ENCODE measurements at places on chromosomes 11 and 22.

DNA sequence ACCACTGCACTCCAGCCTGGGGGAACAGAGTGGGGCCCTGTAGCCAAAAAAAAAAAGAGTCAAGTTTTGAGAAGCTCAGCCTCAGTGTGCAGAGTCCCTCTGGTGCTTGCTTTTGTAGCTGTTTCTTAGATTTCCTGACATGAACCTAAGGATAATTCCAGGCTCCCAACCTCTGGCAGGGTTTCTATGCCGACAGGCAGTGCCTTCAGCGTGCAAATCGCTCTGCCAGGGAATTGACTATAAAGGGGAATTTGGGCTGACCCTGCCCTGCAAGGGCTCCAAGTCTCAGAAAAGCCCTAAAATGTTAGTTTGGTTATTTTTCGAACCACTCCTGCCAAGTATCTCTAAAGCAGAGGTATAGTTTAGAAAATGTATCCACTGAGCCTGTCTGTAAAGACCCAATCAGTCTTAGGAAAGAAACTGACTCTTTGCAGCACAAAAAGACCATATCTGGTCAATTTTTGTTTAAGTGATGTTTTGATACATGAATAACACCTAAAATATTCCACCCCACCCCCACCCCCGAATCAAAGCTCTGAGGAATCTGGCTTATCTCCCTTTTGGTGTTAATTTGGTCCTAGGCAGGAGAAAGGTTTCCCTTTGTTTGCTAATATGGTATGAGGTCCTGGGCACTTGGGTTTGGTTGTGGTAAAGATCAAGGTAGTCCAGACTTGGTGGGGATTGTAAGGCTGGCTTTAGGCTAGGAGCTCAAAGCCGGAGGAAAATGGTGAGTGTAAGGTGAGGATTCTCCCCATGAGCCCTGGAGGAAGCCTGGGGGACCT, 49.7 kb downstream of the ANO1 start:
- DNase-seq, result no peak

DNA sequence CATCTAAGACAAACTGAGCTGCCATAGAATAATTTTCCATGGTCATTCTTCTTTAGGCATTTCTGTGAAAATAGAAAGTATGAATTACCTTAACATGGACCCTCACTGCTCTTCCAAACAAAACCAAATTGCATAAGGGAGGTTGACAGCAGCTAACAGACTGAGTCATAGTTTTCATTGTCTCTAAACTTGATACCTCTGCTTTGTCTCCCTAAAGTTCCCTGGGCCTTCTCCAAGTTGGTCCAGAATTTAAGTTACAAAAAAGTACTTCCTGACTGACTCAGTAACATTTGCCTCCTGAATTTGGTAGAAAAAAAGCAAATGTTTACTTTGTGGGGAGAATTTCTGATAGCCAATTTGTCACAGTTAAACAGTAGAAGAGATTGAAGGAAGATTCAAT, 3.0 kb downstream of the OR8D1 start:
- no peak for DNase-seq

DNA sequence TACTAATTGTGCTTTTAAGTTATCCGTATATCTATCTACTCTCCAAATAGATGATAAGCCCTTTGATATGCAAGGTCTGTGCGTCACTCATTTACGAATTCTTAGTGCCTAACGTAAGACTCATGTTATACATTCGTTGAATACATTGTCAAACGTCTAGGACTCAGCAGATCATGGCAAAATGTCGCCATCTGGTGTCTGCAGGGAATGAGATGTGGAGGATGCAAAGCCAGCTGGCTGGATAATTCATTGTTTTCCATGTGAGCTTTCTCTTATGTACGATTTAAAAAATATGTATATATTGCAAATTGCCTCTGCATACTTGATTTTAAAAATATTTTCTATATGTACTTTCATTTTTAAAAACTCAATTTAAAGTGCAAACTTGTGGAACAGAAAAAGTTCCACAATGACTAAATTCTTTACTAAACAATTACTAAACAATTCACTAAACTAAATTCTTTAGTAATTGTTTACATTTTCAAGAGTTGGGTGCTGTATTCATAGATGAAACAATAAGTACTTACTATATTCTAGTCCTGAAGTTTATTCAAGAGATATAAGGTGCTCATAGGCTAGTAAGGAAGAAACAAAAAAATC, 33.8 kb downstream of the ZNF202 start:
- DNase-seq, result peak; percentile 21

GRCh38 chr22:22935546-22936157, 48.0 kb downstream of the IGLL5 start:
- DNase-seq, result no peak

- no peak for DNase-seq
These were observed 3.3 kb downstream of the NRGN start for GRCh38 chr11:124743050-124743449.

- DNase-seq, result no peak
These were observed 168.1 kb downstream of the DBX1 start for GRCh38 chr11:19992162-19992561.

DNA sequence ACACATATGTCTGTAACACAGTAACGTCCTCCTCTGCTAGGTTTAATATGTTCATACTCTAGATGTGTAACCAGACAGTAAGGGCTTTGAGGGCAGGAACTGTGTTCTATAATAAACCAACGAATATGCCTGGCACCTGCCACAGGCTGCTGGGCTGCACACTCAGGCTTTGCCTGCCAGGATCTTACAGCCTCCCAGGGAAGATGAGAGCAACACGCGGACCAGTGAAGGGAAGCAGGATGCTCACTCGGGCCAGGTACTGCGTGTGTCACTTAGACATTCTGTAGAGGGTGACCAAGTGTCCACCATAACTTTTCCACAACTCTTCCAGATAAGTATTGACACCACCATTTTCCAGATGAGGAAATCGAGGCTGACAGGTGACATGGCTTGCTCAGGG, 21.7 kb upstream of the BAIAP2L2 start:
- no peak for DNase-seq

- no peak for DNase-seq
These were observed 817 bp upstream of the IFITM5 start for GRCh38 chr11:299951-300735.

DNA sequence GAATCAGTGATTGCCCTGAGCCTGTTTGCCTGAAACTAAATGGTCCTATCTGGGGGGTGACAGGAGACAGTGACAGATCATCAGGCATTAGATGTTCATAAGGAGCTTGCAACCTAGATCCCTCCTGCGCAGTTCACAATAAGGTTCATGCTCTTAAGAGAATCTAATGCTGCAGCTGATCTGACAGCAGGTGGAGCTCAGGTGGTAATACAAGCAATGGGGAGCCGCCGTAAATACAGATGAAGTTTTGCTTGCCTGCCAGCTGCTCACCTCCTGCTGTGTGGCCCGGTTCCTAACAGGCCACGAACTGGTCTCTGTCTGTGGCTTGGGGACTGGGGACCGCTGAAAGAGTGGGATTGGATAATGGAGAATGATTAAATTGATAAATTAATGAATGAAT, 14.0 kb downstream of the NOX4 start:
- DNase-seq, result no peak

DNA sequence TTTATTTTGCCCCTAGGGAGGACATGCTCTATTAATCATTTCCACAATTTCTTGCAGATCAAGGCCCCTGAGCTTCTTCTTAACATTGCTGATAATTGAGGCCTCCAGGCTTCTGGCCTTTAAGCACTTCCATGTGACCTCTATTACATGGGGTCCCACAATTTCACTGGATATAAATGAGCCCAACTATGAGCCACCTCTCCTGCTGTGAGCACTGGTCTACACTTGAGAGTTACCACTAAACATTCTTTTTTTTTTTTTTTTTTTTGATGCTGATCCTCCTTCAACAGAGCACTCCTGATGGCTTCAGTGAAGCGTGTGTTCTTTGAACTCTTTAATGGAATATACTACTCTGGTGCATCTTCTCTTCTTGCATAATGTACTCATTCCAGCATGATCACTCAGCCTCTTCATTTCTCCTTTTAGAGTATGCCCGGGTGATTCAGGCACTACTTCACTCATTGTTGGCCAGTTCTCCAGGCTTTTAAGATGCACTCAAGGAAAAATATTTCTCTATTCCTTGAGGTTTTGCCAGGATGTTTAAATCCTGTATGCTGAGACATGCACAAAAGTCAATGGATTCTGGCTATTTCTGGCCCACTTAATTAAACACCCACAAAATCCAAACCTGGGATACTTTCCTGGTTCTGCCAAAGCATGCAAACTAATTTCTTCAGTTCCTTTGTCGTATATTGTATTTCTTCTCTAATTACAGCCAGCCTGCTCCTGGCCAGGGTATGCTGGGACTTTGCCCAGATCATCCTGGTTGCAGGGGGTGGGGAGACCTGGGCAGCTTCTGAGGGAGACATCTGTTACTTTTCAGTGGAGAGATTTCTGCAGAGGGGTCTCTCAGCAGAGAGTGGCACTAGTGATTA, 257.8 kb upstream of the LUZP2 start:
- no peak for DNase-seq

DNA sequence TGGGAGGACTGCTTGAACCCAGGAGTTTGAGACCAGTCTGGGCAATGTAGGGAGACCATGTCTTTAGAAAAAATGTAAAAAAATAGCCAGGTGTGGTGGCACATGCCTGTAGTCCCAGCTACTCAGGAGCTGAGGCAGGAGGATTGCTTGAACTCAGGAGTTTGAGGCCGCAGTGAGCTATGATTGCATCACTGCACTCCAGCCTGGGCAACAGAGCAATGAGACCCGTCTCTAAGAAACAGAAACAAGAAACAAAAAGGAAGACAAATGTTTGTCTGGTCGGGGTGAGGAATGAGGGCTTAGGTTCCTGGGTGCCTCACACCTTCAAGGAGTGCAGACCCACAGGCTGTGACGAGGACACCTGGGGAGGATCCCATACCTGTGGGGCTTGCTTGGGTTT, 191.9 kb downstream of the CEP164 start:
- no peak for DNase-seq

DNA sequence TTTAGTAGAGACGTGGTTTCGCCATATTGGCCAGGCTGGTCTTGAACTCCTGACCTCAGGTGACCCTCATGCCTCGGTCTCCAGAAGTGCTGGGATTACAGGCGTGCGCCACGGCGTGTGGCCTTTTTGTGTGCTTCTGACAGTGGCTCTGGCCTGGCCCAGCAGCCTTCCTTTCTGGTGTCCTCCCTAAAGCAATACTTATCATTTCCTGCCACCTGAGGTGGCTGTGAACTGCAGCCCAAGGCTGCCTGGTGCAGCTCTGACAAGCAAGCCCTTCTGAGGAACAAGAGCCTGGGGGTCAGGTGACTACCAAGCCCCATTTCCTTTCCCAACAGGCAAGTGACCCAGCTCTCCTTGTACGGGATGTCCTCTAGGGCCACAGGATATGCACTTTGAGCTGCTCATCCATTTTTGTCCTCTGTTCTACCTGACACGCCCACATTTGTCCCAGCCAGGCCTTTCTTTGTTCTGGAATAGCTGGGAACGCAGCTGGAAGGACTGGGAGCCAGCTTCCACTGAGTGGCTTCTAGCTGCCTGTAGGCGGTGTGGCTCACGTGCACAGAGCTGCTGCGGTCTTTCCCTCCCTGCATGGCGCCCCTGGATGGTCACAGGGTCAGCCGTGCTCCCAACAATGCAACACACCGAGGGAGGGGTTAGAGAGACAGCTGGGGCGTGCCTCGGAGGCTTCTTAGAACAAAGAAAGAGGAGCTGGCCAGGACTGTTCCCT, 12.3 kb upstream of the BID start:
- no peak for DNase-seq

- DNase-seq, result no peak
These were observed 34.1 kb downstream of the SNX19 start for GRCh38 chr11:130882138-130882551.

GRCh38 chr11:65973439-65974110, 12.0 kb downstream of the SART1 start:
- no peak for DNase-seq

DNA sequence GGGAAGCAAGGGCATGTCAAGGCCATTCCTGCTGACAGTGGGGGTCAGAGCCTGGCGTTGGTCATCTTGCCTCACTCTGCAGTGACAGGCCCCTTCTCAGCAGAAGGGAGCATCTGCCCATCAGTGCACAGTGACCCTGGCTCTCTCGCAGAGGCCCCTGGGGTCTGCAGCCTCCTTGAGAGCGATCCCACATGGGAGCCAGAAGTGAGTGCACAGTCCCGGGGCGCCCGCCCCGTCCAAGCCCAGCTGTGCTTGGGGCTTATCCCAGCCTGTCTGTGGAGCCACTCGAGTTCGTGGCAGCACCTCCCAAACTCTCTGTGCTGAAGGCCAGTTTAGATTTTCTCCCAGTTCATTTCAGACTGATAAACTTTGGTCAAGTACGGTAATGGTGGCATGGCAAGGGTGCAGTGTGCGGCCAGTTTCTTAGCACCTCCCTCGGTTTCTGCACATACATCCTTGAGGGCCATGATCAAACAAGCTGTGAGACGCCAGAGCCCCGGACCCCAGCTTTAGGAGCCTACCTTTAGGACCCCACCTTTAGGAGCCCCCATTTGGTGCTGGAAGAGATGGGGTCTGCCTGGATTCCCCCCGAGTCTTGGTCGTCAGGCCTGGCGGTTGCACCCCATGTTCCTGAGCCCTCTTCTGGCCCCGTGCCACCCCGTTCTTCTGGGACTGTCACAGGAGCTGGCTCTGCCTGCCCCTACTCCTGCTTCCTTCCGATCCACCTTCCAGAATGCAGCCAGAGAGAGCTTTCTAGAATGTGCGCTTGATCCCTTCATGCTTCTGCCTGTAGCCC, 369.4 kb downstream of the TBC1D22A start:
- DNase-seq, result no peak

DNA sequence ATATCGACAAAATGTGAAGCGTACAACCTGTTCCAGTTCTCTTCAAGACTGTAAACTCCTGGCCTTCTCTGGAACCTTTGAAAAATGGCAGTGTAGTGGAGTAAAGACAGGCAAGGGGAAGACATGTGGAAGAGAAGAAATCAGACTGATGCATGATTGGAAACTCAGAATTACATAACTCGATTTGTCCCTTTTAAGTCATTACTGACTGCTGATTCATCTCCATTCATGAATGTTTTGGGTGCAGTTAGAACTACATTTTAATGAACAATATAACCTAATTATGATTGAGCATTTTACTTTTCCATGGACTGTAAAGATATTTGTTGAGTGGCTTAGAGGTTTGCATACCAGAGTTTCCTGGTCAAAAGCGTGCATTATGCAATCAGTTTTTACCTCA, 32.9 kb downstream of the FAT3 start:
- DNase-seq, result no peak

Data from central memory CD4-positive, alpha-beta T cell (primary cell).